ENCODE measurements at places on chromosomes 1 and 21.

- DNase-seq, result no peak
Measured at GRCh38 chr1:204684571-204685235, 835 bp downstream of the LRRN2 start.

GRCh38 chr1:84573481-84573966 is 716 bp downstream of the CTBS start:
- DNase-seq, result no peak

GRCh38 chr1:40264354-40264781 is 6.3 kb downstream of the ZMPSTE24 start:
- no peak for DNase-seq

DNA sequence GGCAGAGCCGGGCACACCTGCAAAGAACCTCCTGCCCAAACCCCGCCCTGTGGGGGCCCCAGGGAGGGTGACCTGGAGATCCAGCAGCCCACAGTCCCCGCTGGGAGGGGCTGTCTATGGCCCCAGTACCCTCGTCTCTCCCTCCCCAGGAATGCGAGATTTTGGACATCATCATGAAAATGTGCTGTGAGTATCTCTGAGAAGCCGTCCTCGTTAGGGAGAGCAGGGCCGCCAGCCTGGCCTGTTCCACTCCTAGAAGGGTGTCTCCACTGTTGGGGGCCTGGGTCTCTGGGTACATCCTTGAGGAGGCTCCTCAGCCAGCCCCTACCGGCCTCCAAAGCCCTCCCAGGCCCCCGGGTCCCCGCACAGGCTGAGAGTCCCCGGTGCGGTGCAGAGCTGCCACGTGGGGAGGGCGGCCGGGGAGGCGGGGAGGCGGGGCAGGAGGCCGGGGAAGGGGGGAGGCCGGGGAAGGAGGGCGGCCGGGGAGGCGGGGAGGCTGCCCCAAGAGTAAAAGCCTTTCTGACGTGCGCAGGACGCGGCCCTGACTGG is 18.7 kb downstream of the COL6A1 start:
- DNase-seq, result no peak

GRCh38 chr1:50969611-50970508 is at the start of gene CDKN2C:
Gene CDKN2C, plus strand, starts transcription at chr1:50970245. Its CDS starts 124 bp downstream, at chr1:50970369.
- peak; percentile 79 for DNase-seq

GRCh38 chr1:15684042-15684461 is at the start of gene PLEKHM2:
Gene PLEKHM2, plus strand, starts transcription at chr1:15684320. Its CDS starts 239 bp downstream, at chr1:15684559.
- DNase-seq, result peak; percentile 26

DNA sequence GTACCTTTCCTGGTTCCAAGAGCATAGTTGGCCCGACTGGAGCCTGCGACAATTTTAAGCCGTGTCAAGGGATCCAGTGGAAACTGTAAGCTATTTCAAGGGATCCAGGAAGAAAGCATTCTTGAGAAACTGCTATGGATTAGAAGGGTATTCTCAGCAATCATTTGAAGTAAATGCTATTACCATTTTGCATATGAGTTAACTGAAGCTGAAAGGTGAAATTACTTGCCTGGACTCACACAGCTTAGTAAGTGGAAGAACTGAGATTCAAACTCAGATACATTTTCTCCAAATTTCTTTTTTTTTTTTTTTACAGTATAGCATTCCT is 589 bp downstream of the ZNF684 start:
- DNase-seq, result no peak

DNA sequence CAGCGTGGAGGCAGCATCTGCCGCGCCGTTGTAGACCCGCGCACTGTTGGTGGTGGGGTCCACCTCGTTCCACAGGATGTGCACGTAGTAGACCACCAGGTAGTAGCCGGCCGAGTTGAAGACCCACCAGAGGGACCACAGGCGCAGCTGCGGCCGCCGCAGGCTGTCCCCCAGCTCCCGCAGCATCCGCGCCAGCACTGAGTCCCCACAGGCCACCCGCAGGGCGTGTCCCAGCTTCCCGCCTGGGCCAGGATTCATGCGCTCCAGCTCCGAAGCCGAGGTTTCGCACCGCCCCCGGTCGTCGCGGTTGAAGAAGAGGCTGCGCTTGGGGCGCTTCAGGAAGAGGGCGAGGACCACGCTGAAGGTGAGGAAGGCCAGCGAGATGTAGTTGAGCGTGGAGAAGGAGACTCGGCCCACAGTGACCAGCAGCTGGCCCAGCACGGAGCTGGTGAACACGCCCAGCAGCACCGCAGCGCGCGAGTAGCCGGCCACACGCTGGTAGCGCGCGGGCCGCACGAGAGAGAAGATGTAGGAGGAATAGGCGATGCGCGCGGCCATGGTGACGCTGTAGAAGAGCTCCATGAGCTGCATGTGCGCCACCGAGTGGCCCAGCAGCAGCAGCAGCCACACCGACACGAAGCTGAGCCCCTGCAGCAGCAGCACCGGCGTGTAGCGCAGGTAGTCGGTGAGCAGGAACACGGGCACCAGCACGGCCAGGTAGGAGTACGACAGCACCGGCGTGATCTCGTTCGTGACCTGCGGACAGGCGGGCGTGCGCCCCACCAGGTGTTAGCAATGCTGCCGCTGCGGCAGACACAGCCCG is 10.6 kb downstream of the SLC19A1 start:
- DNase-seq, result no peak

GRCh38 chr1:246786606-246787238 is 62.5 kb downstream of the SCCPDH start:
- DNase-seq, result no peak

- no peak for DNase-seq
Measured at GRCh38 chr1:31368611-31369107, 4.2 kb downstream of the FABP3 start.

DNA sequence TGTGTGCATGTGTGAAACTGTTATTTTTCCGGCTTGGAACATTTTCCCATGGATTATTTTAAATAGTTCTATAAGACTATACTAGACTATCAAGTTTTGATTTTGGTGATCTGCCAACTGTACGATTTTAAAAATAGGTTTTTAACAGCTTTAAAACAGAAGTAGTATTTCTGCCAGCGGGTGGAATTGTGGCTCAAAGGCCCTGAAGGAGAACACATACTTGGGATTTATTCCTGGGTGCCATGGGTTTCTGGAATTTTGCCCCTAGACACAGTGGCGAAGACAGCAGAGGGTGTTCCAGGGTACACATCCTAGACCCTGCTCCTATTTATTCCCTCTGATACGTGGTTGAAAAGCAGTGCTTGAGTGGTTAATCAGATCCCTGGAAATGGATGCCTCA is 81.7 kb upstream of the IPO9 start:
- no peak for DNase-seq

- no peak for DNase-seq
Measured at GRCh38 chr1:181173761-181174447, 85.4 kb downstream of the IER5 start.

- DNase-seq, result no peak
Measured at GRCh38 chr1:41484402-41485241, at the start of gene EDN2. Gene EDN2, minus strand, starts transcription at chr1:41484683. Its CDS starts 82 bp downstream, at chr1:41484601.

DNA sequence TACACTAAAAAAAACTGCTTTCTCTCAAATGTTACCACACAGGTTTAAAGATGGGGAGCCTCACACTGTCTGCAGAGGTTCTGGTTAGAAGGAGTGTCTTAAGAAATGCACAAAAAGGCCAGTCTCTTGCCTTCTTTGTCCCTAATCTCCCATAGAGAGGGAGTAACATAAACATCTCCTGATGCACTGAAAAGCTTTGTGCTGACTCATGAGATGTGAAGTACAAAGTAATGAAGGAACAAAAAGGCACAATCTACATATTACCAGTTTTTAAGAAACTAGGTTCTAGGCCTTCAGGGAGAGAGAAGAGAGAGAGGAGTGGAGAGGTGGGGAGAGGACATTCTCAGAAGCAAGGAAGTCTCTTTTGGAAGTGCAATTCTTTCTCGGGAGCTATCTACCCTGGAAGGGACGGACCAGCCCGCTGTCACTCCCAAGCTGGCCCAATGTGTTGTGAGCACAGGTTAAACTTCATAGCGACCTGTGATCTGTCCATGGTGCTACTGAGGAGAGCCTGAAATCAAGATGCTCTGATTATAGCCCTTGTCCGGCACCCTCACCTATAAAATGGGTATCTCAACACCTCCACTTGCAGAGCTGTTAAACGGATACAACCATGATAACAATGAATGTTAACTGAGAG is 458.1 kb downstream of the DISC1 start:
- no peak for DNase-seq

GRCh38 chr1:8914466-8914865 is 31.2 kb upstream of the CA6 start:
- DNase-seq, result no peak

DNA sequence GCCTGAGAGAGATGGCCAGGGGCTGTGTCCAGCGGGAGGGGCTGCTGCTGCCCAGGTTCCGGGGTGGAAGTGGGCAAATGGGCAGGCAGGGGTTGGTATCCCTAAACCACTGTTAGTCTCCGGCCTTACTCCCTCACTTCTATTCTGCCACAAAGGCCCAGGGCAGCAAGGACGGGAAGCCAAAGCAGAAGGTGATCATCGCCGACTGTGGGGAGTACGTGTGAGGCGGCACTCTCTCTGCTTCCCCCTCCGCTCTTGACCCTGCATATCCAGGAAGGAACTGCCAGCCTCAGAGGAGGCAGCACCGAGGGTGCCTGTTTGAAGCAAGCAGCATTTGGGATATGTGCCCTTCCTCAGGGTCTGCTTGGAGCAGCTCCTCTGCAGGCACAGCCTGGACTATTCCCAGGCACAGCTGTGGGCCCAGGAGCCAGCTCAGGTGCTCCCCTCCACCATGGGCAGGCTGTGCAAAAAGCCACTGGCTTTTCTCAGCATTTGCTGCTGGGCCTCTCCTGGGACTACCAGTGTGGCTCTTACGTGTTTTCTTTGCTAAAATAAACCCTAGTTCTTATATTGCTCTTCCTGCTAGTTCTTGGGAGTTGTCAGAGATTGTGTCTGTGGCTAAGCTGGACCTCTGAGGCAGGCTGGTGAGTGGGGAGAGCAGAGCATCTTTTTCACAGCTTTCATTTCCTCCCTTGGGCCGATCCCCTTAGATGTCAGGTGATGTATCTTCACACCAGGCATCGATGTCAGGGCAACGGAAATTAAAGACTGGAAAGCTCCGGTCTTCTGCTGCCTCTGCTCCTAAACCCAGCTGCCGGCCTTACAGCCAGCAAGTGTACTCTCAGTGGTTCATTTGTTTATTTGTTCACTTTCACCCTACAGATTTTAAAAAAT is 14.7 kb downstream of the PPIE start:
- DNase-seq, result no peak
